ENCODE measurements at places on chromosomes 6 and 20.
A peak's percentile ranks its signal among the peaks of the same experiment; 100 is the strongest.

GRCh38 chr6:14638906-14639761 lies 521.6 kb downstream of the CD83 start:
- DNase-seq: peak; percentile 42

DNA sequence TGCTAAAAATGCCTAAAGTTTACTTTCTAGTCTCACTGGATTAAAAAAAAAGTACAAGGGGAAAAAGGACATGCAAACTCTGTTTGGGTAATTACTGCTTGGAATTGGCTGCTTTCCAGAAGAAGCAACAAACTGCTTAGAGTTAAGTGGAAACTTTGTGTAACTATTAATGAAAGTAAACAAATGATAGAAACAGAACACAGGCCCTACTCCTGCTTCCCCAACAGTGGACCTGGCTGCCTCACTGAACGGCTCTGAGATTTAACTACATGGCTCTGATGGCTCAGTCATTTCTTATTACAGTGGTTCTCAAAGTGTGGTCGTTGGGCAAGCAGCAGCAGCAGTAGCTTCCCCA lies 108.5 kb downstream of the MAN1A1 start:
- DNase-seq: no peak

DNA sequence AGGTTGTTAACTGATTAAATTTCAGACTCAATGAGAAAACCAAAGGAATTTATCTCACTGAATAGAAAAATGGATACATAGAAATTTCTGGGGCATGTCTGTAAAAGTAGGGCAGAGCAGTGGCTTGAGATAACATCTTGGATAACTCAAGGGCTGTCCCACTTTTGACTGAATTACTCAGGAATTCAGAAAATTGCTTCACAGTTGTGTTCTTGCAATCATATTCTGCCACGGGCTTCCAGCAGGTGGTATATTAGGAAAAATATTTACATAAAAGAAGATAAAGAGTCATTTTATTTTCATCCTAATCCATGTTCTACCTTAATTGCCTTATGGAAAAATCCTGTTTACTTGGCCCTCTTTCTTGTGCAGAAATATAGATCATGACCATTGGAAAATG lies 156.4 kb upstream of the AKIRIN2 start:
- DNase-seq: no peak

GRCh38 chr20:51529758-51530157 lies 12.8 kb downstream of the NFATC2 start:
- DNase-seq: peak; percentile 36

- DNase-seq: no peak
Observed at GRCh38 chr6:129073051-129073450, 190.1 kb downstream of the LAMA2 start.

DNA sequence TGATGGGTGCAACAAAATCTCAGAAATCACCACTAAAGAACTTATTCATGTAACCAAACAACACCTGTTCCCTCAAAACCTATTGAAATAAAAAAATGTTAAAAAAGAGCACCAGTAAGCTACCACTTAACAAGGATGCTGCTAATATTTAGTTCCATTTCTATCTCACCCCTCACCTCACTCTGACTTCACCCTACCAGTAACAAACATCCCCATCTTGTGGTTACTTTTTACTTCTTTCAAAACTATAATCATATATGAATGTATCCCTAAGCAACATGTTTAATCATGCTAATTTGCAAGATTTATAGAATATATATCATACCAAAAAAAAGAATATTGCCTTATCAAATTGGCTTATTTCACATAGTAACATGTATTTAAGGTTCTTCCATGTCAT lies 27.4 kb upstream of the SLC24A3 start:
- DNase-seq: no peak

DNA sequence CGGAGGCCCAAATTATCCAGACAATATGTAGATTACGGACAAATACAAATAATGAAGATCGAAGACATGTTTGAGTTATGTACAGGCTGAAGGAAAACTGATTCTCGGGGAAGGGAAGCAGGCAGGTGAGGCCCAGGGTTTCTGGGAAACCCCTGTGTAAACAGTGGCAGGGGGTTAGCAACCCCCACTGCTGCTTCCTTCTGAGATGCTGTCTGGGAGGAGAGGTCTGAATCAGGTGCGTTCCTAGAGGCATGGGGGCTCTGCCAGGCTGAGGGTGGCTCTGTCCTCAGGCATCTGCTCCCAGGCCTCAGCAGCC lies 7.2 kb upstream of the MDGA1 start:
- no peak for DNase-seq

DNA sequence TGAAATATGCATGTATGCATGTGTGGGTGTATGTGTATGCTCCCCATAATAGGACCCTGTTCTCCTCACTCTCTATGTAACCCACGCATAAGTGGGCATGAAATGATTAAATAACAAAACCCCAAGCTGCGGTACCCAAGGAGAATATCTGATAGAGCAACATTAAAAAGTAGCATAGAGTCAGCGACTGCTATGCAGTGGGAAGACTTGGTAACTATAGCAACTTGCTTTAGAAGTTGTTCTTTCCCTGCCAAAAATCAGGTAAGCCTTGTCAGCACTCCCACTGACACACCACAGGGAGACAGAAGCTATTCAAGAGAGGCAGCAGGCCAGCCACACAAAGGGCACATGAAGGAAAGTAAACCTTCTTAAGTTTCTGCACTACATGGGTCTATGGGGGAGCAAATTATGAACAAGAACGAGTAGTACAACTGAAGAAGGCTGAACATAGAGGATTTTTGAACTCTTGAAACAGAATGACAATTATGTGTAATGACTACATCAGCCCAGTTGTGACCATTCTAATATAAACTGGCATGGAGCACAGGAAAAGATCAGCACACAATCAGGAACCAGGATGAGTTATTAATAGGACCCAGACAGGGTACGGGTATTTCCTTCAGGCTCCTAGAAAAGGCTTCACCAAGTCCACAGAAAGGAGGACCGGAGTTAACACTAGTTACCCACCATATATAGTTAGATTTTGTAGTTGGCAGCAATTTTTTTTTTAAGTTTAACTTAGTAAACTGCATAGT lies 89.9 kb downstream of the GPR6 start:
- no peak for DNase-seq

DNA sequence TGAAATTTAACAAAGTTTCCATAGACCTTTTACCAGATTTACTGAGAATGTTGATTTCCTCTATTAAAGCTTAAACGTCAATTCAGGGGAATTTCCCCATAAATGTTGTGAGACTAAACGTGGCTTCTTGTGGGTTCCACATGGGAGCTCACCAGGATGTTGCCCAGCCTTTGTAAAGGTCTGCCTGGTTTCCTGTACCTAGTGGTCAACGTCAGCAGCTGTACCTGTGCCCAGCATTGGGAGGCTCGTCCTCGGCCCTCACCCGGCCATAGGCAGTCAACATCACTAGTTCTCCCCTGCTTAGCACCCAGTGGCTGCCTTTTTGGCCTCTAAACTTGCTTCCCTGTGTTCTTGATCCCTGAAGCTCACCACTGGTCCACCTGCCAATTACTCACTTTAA lies 22.1 kb upstream of the CD83 start:
- peak; percentile 88 for DNase-seq

GRCh38 chr6:11609324-11610071 lies 71.9 kb downstream of the TMEM170B start:
- DNase-seq: no peak

DNA sequence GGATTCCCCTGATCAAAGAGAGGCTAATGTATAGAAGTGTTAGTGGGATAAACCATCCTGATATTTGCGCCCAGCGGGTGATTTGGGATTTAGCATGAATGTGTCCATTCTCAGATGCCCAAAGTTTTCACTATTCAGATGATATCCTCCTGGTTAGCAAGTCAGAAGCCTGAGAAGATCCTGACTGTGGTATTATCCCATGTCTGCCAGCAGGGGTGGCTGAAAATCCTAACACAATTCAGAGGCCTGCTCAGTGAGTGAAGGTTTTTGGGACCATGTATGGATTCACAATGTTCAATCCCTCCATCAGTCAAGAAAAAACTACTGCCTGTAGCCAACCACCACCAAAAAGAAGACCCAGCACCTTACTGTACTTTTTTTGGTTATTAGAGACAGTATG lies 34.1 kb upstream of the SPACA1 start:
- DNase-seq: no peak

GRCh38 chr6:170497841-170498301 lies 55.2 kb downstream of the PSMB1 start:
- DNase-seq: no peak

DNA sequence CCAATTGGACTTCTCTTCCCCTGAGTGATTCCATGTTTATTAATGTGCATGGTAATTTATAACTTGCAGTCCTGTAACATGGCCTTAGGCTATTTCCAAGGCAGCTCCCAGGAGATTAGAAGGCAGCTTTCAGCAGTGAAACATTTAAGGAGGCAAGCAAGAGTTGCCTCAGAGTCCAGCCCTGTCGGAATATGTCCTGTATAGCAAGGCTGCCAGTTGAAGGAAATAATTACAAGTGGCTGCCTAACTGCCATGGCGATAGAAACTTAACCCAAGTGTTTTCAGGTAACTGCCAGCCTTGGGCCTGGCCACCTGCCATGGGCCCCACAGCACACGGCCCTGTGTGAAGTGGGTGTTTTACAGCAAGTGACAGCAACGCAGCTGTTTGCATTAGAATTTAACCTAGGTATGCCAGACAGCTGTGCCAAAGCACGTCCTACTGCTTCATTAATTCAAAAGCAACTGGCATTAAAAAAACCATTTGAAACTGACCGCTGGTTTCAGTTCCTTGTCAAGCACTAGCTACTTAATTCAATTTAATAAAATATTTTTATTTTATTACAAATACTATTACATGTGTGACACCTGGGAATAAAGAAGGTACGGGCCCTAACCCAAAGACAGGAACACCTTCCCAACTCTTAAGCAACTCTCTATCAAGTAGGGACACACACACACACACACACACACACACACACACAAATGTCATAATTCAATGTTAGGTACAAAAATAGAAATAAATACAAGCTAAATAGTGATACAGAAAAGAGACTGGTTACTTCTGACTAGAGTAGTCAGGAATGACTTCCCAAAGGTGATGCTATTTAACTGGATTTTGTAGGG lies 151.8 kb upstream of the HEY2 start:
- peak; percentile 2 for DNase-seq

DNA sequence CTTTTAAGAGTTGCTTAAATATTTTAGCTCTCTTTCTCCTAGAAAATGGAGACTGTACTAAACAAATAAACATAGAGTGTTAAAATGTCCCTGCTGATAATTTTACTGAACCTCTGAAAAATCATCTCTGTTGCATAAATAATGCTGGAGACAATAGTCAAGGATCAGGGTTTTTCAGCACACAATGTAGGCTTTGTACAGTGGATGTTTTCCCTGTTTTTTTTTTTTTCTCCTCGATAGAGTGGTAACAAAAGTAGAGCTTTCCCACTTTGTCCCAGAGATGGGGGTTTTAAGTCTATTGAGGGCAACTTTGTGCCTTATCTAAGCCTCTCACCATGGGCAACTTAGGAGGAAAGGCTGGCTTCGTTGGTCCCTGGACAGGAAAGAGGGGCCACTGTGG lies 222.6 kb upstream of the HDDC2 start:
- no peak for DNase-seq

GRCh38 chr6:13044896-13045295 lies 283.4 kb downstream of the TBC1D7 start:
- no peak for DNase-seq

- no peak for DNase-seq
Observed at GRCh38 chr6:26012061-26012460, 49.5 kb downstream of the TRIM38 start.

GRCh38 chr6:155103816-155104366 lies 108.8 kb downstream of the TIAM2 start:
- no peak for DNase-seq

GRCh38 chr6:34381081-34381480 lies 11.4 kb downstream of the NUDT3 start:
- DNase-seq: no peak

DNA sequence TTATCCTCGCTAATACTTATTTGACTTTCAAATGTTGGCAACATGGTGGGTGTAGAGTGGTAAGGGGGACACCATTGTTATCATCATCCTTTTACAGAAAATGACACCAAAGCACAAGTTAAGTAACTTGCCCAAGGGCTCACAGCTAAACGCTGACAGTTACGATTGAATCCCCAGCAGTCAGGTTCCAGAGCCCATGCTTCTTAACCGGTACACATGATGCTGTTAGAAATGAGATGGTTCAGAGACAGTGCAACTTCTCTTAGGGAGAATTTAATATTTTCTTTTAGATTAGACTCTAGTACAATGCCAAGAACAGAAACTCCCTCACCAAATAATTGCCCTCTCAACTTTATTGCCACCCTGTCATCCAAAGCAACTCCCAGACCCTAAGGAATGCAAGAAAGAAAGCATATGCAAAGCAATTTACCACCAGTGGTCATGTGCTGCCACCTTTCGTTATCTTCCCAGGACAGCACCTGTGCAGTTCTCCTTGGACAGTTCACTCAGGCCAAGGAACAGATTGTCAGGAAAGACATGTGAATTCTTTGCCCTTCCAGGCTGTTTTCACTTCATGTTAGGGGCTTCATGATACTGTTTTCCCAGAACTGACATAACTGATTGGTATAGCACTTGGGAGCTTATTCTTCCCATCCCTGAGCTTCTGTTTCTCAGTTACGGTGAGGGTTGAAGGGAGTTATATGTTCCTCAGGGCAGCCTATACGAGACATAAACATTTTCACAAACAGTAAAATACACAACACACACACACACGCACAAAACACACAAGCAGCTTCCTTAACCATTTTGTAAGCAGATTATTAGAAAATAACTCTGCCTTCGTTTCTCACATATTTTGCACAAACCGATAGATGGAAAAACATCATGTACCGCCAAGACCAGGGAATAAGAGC lies 5.1 kb downstream of the HLA-DMA start:
- DNase-seq: no peak

DNA sequence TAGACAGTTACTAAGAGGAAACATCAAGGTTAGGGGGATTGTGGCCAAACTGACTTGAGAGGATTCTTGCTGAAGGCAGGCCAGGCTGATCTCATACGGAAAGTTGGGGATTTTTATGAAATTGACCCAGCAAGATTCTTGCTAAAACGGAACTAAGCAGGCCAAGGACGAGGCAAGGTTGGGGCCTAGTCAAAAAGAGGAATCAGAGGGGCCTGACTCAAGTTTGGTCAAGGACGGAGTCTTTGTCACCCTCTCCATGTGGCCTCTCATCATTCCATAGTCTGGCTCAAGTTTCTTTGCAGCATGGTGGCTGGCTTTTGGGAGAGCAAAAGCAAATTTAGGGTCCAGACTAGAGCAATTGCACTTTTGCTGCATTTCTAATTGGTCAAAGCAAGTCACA lies 7.9 kb upstream of the HECA start:
- DNase-seq: no peak

DNA sequence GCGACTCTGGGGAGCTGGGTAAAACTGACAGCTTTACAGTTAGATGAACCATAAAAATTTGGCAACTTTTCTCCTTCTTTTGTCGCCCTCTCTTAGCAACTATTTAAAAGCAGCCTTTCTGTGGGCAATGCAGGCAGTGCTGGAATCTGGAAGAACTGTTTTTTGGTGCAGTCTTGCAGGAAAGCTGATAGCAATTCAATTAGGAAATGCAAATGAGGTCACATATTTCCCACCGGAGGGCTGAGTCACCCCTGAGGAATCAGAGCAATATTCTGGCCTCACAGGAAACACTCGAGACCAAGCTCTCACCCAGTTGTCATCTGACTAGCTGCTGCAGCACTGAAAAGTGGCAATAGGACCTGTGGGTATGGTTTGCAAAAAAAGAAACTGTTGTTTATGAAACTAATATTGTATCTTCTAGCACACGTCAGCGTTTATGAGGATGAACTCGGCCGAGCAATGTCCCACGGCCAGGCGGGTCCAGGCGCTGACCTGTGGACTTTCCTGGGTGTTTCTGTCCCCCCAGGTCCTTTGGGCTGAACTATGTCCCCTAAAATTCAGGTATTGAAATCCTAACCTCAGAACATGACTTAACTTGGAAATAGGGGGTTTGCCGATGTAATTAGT lies 312.3 kb downstream of the TAF4 start:
- DNase-seq: no peak

- DNase-seq: no peak
Observed at GRCh38 chr20:16363506-16364319, 209.5 kb downstream of the KIF16B start.
